Activated naive CD8-positive, alpha-beta T cell treated with anti-CD3 and anti-CD28 coated beads, Interleukin-2, amount 10 ng/mL, durations not matched to agents 7 days and 5 days (primary cell): ENCODE measurements at places on chromosomes 11 and 22.
A peak's percentile ranks its signal among the peaks of the same experiment; 100 is the strongest.

DNA sequence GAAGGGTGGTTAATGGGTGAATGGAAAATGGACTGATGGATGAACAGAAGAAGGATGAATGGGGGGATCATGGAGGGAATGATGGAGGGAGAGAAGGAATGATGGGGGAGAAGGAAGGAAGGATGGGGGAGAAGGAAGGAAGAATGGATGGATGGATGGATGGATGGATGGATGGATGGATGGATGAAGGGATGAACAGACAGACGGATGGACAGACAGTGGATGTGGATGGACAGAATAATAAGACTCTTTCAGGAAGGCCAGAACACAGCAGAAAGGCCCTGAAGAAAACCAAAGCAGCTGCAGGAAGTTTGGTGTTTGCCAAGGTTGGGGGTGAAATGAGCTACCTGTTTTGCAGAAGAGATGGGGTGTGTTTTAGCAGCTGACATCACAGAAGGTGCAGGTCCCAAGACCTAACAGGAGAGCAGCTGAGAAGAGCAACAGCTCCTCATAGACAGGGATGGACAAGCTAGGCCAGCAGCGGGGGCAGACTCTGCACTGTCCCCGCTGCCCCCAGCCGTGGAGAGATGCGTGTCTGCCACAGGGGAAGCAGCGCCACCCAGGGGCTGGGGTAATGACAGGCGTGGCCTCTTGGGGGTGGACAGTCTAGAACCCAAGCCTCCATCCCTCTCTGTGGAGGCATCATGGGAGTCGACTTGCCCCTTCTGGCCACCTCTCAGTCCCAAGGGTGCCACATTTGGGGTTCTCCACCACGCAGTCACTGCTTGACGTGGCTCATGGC is 17.9 kb downstream of the C1QTNF6 start:
- DNase-seq: peak; percentile 36

DNA sequence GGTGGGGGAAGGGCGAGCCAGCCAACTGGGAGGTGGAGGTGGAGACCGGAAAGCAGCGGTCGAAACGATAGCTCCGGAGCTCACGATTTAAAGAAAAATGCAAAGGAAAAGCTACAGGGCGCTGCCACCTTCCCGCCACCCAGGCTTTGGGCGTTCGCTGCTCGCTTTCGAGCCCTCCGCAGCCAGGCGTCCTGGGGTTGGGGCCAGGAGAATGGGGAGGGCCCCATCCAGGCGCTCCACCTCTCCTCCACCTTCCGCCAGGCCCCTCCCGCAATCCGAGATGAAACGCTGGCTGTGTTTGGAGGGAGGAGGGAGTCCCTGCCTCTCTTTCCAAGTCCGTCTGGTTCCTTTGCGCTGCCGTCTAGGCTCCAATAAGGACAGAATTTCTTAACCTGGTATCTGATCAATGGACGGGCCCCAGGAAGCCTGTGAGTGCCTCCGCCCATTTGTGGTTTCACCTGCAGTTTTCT is 483 bp upstream of the ABTB2 start:
- DNase-seq: peak; percentile 75

GRCh38 chr22:50215297-50216054 is 14.7 kb downstream of the SELENOO start:
- no peak for DNase-seq

DNA sequence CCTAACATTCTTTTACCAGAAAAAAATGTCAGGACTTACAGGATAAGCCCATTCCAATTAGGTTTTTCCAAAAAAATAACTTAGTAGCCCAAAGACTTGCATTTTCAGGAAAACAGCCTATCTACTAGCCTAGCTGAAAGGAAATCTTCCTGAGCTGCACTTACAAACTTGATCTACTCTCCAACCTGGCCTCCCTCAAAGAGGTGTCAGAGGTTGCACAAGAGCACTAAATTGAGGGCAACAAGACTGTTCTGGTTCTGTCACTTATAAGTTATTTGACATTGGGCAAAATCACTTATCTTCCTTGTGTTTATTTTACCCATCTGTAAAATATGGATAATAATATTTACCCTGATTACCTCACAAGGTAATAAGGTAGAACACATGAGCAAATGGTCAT is 7.9 kb upstream of the SOX6 start:
- DNase-seq: no peak

GRCh38 chr11:58195939-58196338 is 7.1 kb downstream of the OR9Q2 start:
- no peak for DNase-seq

- DNase-seq: no peak
Observed at GRCh38 chr11:116101902-116102301, 597.7 kb upstream of the CADM1 start.
